ENCODE measurements at places on chromosomes 4 and X.
A peak's percentile ranks its signal among the peaks of the same experiment; 100 is the strongest.

DNA sequence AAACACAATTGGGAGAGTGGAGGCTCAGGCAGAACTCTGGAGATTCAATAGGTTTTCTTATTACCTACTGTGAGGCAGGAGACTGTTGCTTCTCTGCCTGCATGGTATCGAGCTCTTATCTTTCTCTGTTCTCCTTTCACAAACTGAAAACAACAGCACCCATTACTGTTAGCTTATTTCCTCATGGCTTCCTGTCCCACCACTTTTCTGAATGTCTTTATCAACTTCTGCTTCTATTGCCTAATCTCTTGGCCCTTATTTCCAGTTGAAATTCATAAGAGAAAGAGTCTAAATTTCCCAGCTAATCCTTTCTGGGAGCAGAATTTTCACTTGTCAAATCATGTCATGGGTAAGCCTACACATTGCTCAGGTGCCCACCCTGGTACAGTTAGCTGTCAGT is 46.8 kb upstream of the NDST3 start:
- DNase-seq, result no peak

GRCh38 chr4:11843927-11844326 is 415.2 kb upstream of the HS3ST1 start:
- no peak for DNase-seq

DNA sequence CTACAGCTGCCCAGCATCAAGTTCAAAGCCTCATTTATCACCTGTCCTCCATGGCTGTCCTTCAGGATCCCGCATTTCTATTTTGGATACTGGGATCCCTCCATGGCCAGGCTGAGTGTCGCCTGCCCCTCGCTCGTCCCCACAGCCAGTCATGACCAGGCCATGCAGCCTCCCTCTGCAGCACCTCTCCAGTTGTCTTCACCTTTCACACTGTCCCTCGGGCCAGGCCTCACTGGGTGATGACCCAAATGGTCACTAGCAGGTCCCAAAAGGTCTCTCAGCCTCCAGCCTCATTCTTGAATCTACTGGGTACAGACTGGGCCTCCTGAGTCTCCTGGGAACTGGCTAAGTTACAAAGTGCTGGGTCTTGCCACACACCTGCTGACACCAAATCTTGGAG is 48.7 kb upstream of the HELT start:
- no peak for DNase-seq

DNA sequence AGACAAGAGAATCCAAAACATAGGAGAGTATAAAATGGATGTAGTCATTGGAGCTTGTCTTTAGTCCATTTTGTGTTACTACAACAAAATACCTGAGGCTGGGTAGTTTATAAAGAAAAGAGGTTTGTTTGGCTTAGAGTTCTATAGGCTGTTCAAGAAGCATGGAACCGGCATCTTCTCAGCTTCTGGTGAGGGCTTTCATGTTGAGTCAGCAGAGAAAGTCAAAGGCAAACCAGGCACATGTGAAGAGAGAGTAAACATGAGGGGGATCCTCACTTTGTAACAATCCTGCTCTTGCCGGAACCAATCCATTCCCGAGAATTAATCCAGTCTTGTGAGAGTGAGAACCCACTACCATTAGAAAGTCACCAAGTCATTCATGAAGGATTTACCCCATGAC is 8.1 kb upstream of the HCCS start:
- DNase-seq, result no peak

DNA sequence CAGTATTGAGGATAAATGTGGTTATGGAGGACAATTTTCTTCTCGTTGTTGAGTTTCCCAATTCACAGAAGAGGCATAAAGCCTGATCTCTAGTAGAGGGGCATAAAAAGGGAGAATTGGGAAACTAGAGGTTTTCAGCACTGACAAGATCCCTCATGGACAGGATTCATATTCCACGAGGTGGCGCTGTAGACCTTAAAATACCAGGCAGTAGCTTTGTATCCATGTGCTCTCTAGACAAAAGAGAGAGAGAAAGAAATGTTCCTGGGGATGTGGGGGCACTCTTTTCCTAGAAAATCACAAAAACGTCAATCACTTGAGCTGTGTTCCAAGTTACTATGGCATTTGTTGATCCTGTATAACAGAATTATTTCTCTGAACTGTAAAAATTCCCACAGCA is 128.3 kb downstream of the MAGEE1 start:
- DNase-seq, result peak; percentile 1

DNA sequence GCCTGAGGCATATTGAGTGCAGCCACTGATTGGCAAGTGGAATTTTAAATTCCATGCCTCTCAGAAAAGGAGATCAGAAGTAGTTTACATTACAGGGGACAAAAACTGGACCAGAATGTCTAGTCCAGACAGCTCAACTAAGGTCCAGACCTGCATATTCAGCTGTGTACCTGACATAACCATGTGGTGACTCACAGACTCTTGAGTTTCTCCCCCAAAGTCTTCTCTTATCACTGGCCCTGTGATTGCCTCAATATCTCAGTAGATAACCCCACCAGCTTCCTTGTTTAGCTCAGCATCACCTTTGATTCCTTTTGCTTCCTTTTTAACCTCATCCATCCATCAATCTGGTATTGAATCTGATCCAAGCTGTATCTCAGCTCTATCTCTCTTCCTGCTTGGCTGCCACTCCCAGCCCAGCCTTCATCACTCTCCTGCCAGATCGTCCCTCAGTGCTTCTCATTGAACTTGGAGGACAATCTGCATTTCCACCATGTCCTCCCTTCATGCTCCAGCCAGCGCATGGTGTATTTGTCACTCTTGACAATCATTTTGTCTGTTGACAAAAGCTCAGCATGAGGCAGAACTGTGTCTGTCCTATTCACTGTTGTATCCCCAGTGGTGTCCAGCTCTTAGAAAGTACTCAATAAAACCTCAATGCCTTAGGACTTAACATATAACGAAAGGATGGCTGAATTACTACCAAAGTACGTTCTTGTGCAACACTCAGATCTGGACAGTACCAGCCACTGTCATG is 27.8 kb upstream of the SLC2A9 start:
- DNase-seq, result no peak

DNA sequence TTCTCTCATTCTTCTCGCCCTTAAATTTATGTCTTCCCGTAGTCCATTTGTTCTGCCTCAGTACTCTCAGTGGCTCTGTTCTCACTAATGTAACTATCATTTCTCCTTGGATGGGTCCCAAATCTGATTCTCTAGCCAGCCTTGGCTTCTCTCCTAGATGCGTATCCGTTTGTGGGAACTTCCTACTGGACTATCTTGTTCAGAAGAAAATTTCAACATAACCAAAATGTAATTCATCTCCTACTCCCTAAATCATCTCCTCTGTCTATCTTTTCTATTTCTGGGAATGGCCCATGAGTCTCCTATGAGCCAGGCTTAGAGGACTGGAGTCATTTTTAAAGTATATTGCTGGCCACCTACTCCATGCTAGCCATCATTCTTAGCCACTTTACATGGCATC is 4.4 kb upstream of the C4orf36 start:
- no peak for DNase-seq

- DNase-seq, result peak; percentile 76
Measured at GRCh38 chrX:100636321-100636991, at the start of gene TSPAN6. Gene TSPAN6, minus strand, starts transcription at chrX:100636806. Its CDS starts 112 bp downstream, at chrX:100636694.

DNA sequence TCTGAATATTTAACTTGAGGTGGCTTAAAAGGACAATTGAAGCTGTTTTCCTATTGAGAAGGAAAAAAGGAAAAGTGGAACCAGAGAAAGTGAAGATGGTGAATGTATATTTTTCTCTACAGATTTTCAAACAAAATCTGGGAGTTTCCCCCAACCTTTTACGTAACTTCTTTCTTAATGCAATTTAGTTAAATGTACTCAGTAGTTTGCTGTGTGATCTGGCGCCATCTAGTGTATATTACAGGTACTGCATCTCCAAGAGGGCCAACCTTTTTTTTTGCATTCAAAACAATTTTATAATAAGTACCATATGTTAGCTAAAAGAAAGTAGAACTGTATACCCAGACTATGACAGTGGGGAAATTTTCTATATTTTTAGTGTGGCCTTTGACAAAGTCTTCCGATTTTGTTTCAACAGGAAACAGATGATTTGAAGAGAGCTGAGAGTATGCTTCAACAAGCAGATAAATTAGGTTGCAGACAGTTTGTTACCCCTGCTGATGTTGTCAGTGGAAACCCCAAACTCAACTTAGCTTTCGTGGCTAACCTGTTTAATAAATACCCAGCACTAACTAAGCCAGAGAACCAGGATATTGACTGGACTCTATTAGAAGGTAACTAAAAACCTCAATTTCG is 82.0 kb downstream of the PLS3 start:
- peak; percentile 1 for DNase-seq

DNA sequence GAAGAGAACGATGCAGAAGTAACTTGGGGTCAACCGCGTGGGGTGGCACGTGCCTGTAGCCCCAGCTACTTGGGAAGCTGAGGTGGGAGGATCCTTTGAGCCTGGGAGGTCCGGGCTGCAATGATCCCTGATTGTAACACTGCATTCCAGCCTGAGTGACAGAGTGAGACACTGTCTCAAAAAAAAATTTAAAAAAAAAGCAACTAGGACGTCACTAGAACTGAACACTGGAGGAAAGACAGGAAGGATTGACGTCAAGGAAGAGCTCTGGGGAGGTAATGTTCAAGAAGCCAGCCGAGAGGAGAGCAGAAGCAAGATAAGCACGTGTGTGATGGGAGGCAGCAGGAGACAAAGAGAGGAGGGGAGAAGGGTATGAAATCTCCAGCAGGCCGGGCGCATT is 28.7 kb downstream of the S100G start:
- DNase-seq, result no peak

GRCh38 chr4:42845586-42845985 is 46.9 kb upstream of the GRXCR1 start:
- DNase-seq, result no peak

- DNase-seq, result no peak
Measured at GRCh38 chrX:150503898-150504219, 64.6 kb upstream of the MTM1 start.

GRCh38 chr4:110119880-110120279 is 78.5 kb downstream of the ELOVL6 start:
- DNase-seq, result no peak

DNA sequence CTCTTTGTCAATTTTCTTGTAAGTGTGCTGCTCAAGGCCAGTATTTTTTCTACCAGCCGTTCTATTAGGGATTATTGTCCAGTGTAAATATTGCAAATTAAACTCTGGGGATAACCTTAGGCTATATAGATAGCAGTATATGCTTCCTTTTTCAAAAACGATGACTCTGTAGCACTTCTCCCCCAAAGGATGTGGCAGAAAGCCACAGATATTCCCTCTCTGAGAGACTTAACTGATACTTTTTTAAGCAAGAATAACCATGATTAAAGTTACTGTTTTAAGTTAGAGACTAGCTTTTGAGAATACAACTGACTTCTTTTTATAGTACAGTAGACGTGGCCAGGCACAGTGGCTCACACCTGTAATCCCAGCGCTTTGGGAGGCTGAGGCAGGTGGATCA is 130.0 kb downstream of the FHIP1A start:
- no peak for DNase-seq

- no peak for DNase-seq
Measured at GRCh38 chr4:1004557-1005485, 6.6 kb upstream of the FGFRL1 start.

- DNase-seq, result no peak
Measured at GRCh38 chrX:130625386-130625785, 223.6 kb downstream of the RBMX2 start.

GRCh38 chr4:187732524-187732923 is 263.0 kb upstream of the ZFP42 start:
- DNase-seq, result no peak

GRCh38 chrX:14039344-14039743 is 9.7 kb upstream of the GEMIN8 start:
- peak; percentile 34 for DNase-seq

Data from stimulated activated CD4-positive, alpha-beta T cell treated with anti-CD3 and anti-CD28 coated beads, Interleukin-1b, Interleukin-23, amount 100 ng/mL, for 48 hours (primary cell).